ENCODE measurements at places on chromosomes 12 and 14.

- DNase-seq: peak; percentile 20
Observed at GRCh38 chr14:93959239-93960107, 16.9 kb downstream of the ASB2 start.

DNA sequence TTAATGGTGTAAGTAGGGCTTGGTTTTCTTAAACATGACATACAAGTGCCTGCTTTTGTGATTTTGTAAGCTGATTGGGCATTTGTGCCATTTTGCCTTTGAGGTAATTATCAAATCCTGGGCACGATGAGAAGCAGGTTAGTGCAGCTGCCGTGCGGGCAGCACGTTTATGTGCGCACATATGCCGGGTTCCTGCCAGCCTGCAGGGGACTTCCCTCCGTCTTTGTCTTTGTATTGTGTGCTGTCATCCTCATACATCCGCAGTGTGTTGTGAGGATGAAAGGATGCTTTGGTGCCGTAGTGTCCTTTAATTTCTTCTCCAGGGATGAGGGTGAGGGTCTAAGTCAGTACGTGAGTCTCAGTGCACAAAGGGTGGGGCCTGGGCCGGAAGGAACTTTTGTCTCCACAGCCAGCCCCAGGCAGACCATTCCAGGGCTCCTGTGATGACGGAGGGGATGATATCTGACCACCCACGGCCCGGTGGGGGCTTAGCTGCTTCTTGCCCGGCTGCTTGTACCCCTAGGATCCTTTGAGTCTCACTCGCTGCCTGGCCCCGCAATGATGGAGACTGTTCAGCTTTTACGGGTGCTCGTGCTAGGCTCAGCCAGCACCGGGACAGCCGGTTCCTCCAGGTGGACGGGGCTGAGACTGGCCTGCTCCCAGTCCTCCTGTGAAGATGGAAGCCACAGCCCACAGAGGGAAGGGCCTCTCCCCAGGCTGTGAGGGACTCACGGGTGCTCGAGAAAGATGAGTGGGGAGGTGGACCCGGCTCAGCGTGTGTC is 54.6 kb downstream of the ADGRD1 start:
- no peak for DNase-seq

DNA sequence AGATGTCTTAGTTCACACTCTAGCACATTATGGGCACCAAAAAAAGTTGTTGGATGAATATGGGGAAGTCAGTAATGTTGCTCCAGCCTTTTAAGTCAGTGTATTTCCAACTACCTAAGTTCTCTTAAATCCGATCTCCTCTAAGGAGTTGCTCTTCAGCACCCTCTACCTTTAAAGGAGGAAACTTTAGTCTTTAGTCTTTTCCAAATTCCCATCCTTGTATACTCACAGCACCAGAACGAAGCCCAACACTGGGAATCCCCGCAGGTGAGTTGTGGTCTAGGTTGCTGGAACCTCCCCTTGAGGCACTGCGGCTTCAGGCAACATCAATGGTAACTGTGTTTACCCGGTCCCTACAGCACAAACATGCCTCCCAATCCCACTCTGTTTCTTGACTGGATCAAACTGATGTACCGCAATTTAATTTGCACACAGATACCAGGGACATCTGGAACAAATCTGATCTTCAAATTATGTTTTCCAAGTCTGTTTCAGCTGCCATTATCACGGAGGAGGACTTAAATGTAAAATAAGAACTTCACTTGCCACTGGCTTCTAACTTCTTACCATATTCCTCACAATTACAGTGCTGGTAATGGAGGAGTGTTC is 179.0 kb downstream of the FOXN3 start:
- peak; percentile 67 for DNase-seq

DNA sequence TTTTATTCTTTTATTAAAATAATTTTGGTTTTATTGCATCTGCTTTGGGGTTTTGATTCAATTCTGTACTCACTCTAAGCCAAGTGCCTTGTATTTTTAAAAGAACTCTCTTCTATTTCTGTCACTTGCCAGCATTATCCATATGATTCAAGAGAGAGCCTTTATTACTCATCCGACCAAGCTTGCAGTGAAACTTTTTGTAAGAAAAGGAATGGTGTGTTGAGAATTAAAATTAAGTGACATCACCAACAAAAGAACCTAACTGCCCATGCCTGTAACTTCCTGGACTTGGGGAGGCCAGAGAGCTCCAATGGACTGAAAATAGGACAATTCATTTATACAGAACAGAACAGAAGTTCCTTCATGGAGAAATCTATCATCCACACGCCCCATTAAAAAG is 52.1 kb downstream of the GALNT4 start:
- no peak for DNase-seq

DNA sequence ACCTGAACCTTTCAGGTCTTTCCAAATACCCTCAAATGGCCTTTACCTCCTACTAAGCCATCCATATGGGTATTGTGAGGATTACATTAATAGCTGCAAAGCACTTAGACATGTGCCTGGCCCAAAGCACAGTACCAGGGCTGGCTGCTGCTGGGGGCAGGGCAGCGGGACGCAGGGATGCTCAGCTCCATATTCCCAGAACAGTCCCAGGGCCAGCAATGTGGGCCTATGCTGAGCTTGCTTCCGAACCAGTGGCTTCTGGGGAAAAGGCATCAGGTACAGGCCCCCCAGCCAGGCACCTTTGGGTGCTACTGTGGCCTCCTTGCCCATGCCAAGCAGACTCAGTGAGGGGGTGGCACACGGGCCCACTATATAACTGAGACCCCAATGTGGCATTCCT is 10.4 kb downstream of the ACTN1 start:
- no peak for DNase-seq

- DNase-seq: peak; percentile 72
Observed at GRCh38 chr12:17076811-17077210, 470.8 kb upstream of the LMO3 start.

- DNase-seq: no peak
Observed at GRCh38 chr12:75271576-75271975, 58.5 kb downstream of the CAPS2 start.

DNA sequence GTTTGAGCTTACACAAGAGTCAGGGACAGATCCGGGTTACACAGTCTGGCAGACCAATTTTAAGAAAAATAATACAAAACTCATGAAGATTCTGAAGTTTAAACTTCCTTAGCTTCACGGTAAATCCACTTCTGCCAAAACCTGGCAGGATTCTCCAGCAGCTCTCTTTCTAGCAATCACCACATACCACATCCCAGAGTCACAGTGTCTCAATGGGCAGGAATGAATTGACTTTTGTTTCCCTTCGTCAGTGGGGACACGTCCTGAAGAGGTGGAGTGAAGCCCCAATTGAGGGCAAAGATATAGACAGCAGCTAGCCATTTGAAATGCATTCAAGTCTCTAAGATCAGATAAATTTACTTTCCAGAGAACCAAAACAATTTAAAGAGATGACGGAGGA is 117.1 kb upstream of the ARHGAP5 start:
- DNase-seq: no peak

DNA sequence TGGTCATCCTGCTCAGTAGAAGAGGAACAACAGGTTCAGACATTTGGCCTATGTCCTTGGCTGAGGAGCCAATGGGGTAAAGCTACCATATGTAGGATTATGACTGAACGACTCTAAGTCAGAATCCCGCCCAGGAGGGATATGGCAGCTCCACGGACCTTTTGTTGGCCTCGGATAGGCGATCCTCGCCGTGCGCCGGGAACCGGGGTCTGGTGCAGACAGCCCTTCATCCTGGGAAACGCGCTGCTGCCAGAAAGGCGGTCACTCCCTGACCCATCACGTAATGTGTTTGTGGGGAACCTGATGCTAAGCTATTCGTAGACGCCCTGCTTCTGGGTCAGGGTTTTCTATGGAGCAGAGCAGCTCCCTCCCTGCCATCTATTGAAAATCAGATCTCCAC is 178.9 kb upstream of the ALG10B start:
- no peak for DNase-seq

DNA sequence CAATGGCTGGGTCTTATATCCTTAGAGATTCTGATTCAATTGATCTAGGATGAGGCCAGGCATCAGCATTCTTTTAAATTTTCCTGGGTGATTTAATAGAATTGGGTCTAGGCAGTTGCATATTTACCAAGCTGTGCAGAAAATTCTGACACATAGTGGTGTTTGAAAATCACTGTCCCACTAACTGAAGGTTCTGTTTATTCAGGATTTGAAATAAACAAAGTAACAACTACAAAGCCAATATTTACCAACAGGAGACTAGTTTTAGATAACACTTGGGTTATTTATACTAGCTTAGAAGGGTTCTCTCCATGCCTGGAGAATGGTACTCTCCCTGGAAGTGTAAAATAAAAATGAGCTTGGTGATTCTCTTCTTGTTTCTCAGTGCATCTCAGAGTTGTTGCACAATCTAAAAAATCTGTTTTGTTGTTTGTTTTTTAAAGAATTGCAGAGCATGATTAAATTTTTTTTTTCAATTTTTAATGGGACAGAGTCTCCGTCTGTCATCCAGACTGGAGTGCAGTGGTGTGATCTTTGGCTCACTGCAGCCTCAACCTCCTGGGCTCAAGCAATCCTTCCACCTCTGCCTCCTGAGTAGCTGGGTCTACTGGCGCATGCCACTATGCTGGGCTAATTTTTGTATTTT is 16.9 kb downstream of the BEST3 start:
- no peak for DNase-seq

DNA sequence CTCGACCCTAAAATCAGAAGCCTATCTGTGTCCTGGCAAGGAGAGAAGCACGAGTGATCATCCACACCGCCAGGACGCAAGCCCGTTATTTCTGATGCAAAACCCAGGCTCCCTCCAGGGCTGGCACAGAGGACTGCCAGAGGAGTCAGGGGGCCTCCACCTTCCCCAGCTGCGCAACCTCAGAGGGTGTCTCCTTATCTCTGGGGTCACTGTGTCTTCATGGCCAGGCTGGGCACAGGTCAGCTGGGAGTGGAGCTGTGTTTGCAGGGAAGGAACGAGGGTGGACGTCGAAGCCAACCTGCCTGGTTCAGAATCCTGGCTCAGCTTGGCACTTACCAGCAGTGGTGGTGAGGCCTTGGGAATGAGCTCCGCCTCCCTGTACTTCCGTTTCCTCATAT is 12.0 kb upstream of the SERPINA3 start:
- DNase-seq: no peak

GRCh38 chr14:104697892-104698583 is 8.6 kb downstream of the INF2 start:
- DNase-seq: no peak

GRCh38 chr12:49540229-49541139 is 1.7 kb downstream of the KCNH3 start:
- peak; percentile 32 for DNase-seq

DNA sequence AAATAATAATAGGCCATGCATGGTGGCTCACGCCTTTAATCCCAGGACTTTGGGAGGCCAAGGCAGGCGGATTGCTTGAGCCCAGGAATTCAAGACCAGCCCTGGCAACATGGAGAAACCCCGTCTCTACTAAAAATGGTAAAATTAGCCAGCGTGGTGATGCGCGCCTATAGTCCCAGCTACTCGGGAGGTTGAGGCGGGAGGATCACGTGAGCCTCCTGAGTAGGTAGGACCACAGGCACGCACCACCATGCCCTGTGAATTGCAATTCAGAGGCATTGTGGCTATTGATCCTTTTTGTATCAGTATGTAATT is 2.3 kb downstream of the ARHGDIB start:
- DNase-seq: no peak

DNA sequence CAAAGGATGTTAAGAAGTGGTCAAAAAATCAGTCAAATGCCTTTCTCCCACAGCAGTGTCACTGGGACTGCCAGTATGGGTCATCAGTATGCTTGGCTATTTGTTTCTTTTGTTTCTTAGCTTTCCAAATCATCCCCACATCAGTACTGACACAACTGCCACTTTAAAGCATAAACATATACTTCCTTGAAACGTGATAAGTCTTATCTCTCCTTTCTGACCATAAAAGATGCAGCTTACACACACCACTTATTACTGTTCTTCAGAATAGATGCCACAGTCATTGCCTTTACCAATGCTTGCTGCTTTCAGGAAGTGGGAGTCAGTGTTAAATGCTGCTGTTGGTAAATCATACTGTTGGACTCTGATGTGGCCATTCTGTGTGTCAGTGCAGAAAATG is 18.6 kb upstream of the GARIN2 start:
- DNase-seq: no peak

DNA sequence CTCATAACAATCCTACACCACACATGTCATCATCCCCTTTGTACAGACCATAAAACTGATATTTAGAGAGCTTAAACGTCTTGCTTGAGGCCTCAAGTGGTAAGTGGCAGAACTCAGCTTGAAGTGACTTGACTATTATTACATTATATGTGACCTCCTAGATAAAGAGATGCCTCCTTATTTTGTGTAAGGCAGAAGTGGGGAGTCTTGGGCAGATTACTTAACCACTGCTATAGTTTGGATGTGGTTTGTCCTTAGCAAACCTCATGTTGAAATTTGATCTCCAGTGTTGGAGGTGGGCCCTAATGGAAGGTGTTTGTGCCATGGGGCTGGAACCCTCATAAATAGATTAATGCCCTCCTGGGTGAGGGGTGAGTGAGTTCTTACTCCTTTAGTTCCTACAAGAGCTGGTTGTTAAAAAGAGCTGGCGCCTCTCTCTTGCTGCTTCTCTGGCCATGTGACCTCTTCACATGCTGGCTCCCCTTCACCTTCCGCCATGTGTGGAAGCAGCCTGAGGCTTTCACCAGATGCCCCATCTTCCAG is 37.4 kb downstream of the RCOR1 start:
- no peak for DNase-seq

DNA sequence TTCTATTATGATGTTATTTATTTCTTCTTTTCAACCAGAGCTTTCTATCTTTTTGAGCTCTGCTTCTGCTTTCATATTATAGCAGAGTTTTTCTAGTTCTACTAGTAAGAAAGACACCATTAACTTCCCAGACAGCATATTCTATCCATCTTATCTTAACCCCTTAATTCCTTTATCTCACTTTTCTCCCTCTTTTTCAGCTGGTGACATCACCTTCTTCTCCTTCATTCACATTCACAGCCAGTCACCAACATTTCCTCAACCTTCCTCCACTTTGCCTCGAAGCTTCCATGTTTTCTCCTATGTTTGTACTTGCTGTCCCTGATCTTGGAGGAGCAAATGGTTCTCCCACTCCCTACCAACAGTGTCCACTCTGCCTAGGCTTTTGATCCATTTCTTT is 3.5 kb upstream of the CSRP2 start:
- DNase-seq: no peak

GRCh38 chr12:55978393-55978792 is 4.5 kb downstream of the RAB5B start:
- DNase-seq: no peak

GRCh38 chr12:18549598-18549997 is 188.2 kb downstream of the PLCZ1 start:
- DNase-seq: no peak

DNA sequence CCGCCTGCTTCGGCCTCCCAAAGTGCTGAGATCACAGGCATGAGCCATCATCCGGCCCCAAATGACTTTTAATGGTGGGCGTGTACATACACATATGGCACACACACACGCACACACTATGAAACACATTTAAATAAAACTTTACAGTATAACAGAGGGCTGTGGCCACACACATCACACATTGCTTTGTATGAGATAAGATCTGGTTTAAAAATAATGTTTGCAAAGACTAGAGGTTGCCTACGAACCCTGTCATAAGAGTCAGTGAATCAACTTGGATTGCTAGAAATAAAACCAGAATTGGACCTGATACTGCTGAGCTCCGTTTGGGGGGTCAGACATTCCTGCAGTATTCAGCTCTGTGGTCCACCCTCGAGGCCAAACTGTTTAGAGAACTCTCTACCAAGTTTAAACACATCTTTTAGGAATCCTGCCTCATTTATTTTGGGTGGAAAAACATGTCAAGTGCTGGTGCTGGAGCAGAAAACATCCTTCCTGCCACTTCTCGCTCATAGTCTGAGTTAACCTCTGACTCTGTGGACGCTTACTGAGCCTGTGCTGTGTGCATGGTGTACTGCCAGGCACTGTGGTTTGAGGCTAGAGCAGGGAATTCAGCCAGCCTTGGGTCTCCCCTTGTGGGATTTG is 47.8 kb upstream of the EML1 start:
- DNase-seq: no peak
